ENCODE measurements at places on chromosomes 16 and 17.

DNA sequence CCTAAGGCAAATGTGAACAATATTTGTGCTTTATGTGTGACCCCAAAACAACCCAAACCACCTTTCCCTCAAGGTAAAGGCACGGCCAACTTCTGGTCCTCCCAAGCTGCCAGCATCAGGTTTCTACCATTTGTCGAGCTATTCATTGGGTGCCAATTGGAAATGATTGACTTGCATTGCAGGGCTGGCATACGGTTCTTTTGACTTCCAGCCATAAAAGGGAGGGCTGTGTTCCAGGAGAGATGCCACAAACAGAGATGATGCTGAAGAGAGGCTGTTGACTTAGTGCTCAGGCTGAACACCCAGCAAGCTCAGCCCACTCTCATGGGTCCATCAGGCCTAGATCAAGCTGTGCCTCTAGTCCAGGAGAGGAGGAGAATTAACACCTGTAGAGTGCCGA lies 252.4 kb downstream of the GRIN2A start:
- DNase-seq: no peak

GRCh38 chr17:40884708-40885512 lies at the start of gene KRT20:
Gene KRT20 (minus strand): TSS chr17:40885242. CDS start chr17:40885185, 57 bp downstream.
- DNase-seq: no peak

- no peak for DNase-seq
These were observed 7.6 kb upstream of the HNF1B start for GRCh38 chr17:37752482-37752881.

DNA sequence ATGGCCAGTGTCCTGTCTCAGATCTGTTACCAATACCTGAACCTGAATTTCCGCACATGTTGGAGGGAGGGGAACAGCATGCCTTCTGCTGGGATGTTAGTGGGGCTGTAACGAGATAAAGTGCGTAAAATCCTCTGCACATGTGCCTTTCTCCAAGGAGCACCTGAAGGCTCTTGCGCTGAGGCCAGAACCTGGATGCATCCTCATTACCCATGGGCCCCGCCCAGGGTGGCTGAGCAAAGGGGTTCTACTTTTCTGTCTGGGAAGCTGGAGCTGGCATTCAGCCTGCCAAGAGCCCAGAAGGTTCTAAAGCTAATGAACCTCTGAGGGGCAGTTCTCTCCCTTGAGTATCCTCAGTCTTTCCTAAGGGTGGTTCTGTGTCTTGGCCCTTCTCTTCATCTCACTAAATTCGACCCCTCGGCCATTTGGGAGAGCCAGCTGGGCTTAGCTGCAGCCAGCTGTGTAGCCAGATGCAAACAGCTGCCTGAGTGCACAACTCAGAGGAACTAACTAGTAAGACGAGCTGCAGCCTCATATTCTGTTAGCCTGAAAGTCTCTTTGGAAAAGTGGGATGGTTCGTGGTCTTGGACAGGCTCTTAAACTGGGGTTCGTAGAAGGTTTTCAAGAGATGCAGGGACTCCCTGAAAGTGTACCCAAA lies 2.5 kb downstream of the ITGA3 start:
- DNase-seq: no peak

- no peak for DNase-seq
These were observed 2.1 kb upstream of the NHERF1 start for GRCh38 chr17:74746376-74746775.

DNA sequence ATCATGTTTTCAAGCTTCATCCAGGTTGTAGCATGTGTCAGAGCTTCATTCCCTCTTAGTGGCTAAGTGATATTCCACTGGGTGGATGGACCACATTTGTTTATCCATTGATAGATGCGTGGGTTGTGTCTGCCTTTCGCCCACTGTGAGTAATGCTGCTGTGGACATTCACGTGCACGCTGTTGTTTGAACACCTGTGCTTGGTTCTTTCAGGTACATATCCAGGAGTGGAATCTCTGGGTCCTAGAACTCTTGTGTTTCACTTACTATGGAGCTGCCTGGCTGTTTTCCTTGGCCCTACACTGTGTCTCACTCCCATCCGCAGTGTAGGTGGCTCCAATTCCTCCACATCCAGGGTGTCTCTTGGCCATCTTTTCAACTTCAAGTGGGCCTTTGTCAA lies 224.2 kb downstream of the C16orf95 start:
- no peak for DNase-seq

GRCh38 chr16:67598527-67598926 lies 36.2 kb downstream of the CTCF start:
- DNase-seq: no peak

DNA sequence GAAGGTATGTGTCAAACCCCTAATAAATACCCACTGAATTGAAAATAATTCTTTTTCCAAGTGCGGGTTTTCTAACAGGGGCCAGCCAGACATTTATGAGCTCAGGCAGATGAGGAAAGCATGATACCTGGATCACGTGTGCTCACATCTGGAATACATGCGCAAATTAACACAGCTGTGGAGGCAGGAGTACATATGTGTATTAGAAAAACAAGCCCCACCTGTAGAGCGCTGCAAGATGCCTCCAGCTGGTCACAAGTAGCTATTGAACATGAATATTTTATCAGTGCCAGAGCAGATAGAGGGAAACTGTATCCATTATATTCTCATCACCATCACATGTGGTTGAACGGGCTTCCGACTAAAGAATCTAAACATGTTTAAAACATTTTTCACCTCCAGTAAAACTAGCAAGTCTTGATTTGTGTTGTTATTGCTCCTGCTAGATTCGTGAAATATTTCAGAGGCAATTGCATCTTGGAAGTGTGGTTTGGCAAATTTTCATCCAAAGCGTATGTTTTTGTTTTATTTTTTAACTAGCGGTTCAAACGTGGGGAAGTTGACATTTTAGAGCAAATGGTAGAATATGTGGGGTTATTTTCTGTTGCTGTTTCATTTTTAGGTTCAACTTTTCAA lies 482.8 kb downstream of the CDH13 start:
- DNase-seq: no peak

- DNase-seq: no peak
These were observed 9.1 kb downstream of the DEXI start for GRCh38 chr16:10932959-10933710.

DNA sequence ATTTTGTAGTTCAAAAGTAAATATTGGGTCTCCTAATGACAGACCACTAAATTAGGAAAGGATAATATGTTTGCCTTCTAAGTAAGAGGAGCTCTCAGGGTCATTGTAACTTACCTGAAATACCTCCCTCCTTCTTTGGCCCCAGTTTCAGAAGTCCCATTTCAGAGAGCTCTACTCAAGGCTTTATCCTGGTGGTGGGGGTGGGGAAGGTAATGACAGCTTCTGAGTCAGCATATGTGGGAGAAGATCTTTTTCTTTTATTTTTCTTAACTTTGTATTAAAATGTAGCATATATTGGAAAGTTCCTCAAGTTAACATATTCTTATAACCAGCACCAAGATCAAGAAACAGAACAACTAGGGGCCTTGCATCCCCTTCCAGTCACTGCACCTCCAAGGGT lies 16.9 kb upstream of the GINS3 start:
- DNase-seq: no peak

DNA sequence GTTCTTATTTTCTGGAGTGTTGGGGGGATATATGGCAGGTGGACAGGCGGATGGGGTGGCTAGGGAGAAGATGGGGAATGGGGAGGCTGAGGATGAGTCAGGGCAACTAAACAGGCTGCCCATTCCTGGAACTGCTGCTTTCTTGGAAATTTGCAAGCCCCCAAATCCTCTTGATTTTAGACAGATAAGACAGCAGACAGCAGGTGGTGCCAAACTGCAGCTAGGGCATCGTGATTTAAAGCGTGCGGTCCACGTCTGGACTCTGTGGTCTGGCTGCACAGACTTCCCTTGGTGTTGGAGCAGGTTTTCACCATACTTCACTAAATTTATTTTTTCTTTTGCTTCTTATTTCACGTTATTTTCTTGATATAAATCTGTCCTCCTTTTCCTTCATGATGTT lies 10.9 kb upstream of the KRT24 start:
- no peak for DNase-seq

GRCh38 chr17:75371981-75372380 lies 33.5 kb downstream of the GRB2 start:
- DNase-seq: no peak

DNA sequence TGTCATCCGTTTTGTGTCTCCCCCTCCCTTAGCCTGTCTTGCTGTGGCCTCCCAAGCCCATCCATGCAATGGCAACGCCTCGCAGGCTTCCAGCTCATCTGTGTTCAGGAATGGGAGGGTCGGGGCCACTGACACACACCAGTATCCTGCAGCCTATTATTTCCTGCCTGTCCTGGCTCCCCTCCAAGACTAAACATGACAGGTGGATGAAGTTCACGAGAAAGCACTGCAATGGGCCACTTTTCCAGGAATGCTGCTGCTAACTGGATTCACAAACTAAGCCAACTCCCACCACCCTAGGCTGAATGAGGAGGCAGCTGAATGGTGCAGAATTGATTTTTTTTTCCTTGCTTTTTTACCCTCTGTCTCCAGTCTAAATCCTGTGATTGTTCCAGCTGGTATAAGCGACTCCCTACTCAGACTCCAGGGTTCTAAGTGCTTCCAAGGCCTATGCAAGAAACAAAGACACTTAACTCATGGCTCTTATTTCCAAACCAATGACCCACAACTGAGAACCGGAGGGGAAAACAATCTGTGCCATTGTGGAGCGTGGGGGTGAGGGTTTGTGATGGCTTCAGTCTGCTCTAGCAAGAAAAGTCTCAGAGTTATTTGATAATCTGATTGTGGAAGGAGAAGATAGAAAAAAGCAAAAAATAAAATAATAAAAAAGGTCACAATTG lies 23.3 kb downstream of the TMEM100 start:
- no peak for DNase-seq

- DNase-seq: peak; percentile 24
These were observed 27.2 kb downstream of the ARHGAP27 start for GRCh38 chr17:45405250-45406086.

DNA sequence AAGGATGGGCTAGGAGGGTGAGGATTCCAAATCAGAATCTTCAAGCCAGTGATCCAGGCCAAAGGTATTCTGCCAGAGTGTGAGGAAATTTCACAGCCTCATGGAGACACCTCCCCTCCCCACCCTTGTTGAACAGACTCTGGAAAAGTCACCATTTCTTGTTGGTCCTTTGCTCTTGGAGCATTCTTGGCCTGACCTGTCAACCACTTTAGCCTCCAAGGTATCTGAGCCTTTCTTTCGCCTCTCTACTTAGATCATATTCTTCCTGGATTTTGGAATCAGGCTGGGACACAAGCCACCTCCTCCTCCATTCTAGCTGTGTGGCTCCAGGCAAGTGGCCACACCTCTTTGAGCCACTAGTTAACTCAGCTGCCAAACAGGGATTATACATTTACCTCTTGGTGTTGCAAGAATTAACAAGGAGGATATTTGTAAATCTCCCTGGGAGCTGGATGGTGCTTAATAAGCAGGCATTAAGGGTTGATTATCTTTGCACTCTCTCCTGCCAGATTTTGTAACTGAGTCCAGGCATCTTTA lies 193.5 kb downstream of the WWOX start:
- DNase-seq: no peak

- no peak for DNase-seq
These were observed 93.3 kb downstream of the TOX3 start for GRCh38 chr16:52453644-52454043.

GRCh38 chr17:7650509-7651096 lies at the start of gene ATP1B2:
Gene ATP1B2 (plus strand): TSS chr17:7650926. CDS start chr17:7651519, 593 bp downstream.
- DNase-seq: peak; percentile 38

- no peak for DNase-seq
These were observed 265.9 kb downstream of the CDH8 start for GRCh38 chr16:61770301-61770700.

GRCh38 chr16:2043667-2044451 lies 3.8 kb downstream of the NTHL1 start:
- DNase-seq: no peak

DNA sequence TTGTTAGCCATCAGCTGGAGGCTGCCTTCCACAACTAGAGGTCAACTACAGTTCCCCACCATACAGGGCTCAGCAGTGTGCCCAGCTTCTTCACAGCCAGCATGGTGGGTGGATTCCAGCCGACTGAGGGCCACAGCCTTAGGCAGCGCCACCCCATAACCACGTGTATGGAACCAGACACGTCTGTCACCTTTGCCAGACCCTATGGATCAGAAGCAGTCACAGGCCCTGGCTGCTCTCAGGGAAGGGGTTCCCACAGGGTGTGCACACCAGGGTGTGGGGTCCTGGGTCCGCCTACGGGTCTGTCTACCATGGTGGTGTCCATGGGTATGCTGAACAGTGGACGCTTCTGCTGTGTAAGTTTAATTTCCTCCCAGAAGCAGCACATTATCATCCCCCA lies 265.0 kb upstream of the FOXF1 start:
- DNase-seq: no peak

- DNase-seq: peak; percentile 31
These were observed 18.1 kb upstream of the TMEM98 start for GRCh38 chr17:32909787-32910369.

- no peak for DNase-seq
These were observed 22.9 kb downstream of the CDH11 start for GRCh38 chr16:65098916-65099315.

GRCh38 chr17:76050538-76051467 lies 21.5 kb downstream of the SRP68 start:
- DNase-seq: no peak

DNA sequence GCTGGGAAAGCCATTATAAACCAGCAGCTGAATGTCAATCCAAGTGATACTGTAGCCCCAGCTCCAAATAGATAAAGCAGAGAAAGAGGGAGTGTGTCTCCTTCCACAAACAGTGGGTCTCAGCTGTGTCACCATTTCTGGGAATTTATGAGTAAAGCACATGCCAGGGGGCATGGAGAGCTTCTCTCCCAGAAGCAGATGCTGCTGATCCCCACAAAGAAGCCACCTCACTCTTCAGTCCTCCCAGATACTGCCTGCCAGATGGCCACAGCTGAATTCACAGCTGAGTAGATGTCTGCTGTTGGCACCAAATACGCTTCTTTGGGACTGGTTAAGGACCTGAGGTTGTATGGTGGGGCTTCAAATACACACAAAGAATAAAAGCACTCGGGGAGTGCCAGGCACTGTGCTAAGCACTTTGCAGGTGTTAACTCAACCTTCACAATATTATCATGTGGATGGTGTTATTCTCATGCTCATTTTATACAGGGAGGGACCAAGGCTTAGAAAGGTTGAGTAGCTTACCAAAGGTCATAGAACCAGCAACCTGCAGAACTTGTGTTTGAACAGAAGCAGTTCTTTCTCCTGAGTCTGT lies 298.3 kb downstream of the CDH11 start:
- DNase-seq: no peak

DNA sequence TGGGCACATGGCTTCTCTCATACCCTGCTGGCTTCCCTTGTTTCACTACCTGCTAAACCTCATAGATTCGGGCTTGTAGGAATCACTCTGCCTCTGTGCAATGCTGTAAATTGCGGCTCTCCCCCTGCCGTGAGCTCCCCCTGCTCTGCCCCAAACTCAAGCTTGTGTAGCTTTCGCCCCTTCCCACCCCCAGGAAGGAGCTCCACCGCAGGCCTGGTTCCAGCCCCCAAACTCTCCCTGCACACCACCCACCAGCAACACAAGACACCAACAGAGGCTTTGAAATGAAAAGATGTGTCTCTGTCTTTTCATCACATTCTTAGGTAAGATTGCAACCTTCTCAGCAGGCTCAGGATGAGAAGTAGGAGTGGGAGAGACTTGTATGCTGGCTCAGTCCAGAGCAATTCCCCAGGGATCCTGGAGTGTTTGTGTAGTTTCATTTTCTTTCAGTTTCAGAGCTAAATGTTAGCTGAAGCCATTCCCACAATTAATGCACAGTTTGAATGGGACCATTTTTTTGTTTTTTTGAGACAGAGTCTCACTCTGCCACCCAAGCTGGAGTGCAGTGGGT lies 14.2 kb downstream of the CX3CL1 start:
- no peak for DNase-seq

All from stimulated activated CD4-positive, alpha-beta T cell treated with anti-CD3 and anti-CD28 coated beads, TNF-alpha, amount 100 ng/mL, for 24 hours (primary cell).